Stimulated activated CD8-positive, alpha-beta memory T cell treated with anti-CD3 and anti-CD28 coated beads, Interleukin-2, amount 100 ng/mL, for 1 hour (primary cell): ENCODE measurements at places on chromosomes 2 and 18.
A peak's percentile ranks its signal among the peaks of the same experiment; 100 is the strongest.

DNA sequence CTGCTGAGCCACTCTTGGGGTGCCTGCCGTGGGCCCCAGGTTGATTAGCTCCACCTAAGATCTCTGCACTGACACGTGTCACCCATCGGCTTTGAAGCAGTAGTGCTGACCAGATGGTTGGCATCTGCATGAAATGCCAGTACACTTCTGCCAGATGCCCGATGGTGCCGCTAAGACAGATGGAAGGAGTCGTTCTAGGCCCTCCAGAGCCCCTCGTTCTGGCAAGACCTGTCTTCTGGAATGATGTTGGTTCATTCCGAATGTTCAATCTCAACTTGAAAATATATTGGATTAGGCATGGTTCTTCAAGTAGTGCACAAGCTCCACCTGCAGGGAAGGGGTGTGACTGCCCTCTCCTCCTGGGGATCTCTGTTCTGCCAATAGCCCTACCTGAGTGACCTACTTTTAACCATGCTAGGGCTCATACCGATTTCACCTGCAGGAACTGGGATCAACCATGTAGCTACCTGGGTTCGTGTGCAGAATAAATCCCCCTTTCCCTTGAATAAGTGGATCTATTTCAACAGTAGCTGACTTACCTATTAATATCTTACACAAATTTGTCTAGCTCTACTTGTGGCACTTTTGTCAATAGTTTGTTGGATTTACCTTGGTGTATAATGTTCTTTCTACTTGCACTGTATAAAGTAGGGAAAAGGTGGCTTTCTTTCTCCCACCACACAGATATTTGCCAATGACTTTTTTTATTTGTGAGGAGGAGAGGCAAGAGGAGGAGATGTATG lies 342.6 kb downstream of the CTNNA2 start:
- DNase-seq: no peak

- no peak for DNase-seq
Measured at GRCh38 chr18:74778191-74778847, 180.6 kb downstream of the ZNF407 start.

- no peak for DNase-seq
Measured at GRCh38 chr2:208280234-208280633, 14.2 kb downstream of the PIKFYVE start.

GRCh38 chr2:239695728-239696240 lies 295.0 kb upstream of the HDAC4 start:
- DNase-seq: no peak

DNA sequence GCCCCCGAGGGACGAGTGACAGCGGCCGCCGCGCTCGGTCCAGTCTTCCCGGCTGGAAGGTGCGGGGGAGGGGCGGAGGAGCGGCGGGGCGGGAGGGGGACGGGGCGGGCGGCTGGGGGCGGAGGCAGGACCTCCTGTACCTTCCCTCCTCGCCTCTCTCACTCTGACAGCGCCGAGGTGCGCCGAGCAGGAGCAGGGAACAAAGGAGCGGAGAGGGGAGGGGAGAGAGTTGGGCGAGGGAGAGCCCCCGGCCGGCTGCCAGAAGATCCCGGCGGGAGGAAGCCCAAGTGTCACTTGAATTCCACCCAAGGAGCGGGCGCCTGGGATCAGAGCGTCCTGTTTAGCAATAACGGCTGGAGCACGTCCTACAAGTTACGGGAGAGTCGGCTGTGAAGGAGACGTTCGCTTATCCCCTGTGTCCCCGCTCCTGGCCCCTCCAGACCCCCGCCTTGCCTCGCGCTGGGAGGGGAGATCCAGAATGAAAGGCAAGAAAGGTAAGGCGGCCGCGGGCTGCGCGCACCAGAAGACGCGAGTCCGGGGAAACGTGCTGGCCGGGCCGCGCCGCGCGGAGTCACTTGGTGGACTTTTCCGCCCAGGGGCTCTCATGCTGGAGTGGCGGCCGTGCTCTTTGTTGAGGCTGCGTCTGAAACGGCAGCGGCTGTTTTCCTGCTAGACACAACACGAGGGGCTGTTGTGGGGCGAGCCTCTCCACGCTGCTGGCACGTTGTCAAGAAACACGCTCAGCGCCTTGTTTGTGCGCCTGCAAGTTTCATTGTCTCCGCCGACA lies at the start of gene TGIF1:
Gene TGIF1, plus strand, starts transcription at position 161 of the 787 bp plus-strand sequence. Its CDS starts 318 bp downstream, at position 479.
- peak; percentile 50 for DNase-seq

DNA sequence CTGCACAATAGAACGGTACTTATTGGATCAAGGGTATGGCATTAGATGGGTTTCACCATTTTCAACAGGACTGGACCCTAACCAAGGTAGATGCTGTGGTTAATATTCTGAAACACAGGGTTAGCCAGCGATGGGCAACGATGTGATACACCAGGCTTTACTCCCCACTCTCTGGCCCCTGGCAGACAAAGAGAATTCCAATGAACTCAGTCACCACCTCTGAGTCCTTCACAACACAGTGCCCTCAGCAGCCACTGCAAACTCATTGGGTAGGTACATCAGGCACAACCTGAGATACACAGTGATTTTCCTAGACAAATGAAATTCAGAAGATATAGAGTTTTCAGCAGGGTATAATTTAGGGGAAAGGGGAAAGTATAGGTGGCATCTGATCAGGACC lies 634.5 kb downstream of the ZEB2 start:
- no peak for DNase-seq

DNA sequence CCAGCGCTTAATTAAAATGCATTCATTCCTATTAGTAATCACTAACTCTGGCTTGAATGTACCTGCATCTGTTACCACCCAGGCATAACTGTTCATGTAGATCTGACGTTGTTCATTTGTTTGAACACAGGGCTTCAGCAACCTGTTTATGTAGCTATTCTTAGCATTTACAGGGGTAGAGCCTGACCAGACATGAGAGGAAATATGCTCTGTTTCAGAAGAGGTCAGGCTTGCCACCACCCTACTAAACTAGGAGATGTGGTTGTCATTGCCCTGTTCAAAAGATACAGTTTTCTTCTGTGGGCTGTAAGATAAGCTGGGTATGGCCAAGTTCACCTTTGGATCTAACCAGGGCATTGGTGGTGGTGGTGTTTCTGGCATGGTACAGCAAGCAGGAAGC lies 8.8 kb downstream of the MGAT5 start:
- no peak for DNase-seq

DNA sequence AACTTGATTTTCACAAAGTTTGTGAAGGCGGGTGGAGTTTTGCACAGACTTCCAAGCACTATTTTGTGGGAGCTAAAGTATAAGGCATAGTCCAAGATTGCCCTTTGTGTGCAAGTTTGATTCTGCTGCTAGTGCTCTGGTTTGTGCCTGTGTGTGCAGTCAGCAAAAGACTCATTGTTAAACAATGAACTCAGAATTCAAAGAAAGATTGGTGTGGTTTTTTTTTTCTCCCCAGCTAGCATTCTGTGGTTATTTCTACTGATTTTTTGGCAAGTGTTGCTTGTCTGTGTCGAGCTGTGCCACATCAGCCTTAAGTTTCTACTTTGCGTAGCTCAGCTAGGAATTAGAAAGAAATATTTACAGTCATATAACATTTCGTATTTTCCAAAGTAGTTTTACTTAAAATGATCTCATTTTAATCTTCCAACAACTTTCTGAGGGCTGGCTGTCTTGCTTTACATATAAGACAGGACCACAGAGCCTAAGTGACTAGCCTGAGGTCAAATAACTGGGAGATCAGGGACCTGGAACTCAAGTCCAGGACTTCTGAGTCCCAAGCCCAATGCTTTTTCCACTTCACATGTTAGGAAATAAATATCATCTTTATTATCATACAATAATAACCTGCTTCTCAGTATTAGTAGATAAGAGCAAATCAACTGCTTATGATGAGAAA lies 69.8 kb downstream of the BABAM2 start:
- DNase-seq: no peak

DNA sequence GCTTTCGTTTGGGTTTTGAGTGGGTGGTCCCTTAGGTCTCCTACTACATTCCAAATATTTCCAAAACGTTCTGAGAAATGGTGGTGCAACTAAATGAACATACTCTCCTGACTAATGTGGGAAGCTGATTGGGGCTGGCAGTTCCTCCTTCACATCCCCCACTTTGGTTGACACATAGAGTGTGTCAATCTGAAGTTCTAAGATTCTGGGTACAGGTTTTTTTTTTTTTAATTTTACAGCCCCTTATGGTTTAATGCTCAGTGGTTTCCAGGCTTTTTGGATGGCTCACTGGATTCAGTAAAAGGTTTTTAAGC lies 58.4 kb upstream of the ITGB6 start:
- no peak for DNase-seq

DNA sequence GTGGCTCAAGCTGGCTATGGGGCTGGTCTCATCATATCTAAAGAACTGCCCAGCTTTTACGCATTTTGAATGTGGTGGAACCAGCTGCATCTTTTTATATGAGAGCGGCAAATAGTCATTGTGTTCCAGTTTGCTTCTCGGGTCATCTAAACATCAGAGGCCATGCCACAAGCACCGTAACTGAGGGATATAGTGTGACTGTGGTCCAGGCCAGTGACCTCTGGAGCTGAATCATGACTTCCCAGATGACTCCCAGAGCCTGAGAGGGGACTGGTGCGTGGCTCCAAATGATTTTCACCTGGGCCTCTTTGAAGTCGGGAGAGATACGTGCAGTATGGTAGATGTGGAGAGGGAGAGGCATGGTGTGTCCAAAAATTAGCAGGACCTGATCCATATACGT lies 271.0 kb downstream of the NEDD4L start:
- DNase-seq: no peak

DNA sequence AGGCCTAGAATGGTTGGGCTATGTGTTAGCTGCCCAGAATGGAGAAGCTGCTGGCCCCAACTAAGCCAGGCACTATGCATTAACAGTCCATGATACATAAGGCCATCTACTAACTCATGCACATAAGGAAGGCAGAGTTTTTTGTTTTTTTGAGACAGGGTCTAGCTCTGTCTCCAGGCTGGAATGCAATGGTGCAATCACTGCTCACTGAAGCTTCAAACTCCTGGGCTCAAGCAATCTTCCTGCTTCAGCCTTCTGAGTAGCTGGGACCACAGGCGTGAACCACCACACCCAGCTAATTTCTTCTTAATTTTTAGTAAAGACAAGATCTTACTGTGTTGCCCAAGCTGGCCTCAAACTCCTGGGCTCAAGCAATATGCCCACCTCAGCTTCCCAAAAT lies 37.6 kb downstream of the GPR45 start:
- no peak for DNase-seq

GRCh38 chr2:226087505-226088365 lies 688.2 kb downstream of the NYAP2 start:
- DNase-seq: no peak

DNA sequence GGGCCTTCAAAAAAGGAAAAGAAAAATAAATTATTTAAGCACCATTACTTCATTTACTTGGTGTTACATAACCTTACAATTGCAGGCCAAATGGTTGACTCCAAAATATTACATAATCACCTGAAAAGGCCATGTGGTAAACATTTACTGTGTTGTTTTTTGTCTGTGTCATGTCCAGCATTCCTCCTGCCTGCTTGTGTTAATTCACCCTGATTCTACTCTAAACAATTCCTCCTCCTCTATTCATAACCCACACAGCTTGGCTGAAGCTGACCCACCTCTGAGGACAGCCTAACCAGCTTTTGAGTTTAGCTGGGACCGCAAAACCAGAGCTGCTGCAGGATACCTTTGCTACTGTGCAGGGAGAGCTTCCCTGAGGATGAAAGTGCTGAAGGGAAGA lies 35.4 kb downstream of the TMX3 start:
- DNase-seq: no peak

DNA sequence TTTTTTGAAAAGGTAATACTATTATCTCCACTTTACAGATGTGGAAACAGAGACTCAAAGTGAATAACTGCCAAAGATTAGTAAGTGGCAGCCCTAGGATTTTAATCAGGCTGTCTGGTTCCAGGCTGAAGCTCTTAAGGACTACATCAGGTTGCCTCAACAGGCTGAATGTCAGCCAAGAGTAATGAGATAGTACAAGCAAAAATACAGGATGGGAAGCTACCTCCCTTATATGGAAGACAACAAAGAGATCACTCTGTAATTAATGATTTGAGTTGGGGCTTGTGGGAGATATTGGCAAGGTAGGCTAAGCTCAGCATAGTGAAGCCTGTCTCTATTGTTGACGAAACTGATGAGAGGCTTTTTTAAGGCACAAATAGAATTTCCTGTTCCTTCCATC lies 323.1 kb downstream of the KCNJ3 start:
- no peak for DNase-seq

- no peak for DNase-seq
Measured at GRCh38 chr2:88024509-88024908, 8.2 kb upstream of the RNU2-63P start.

DNA sequence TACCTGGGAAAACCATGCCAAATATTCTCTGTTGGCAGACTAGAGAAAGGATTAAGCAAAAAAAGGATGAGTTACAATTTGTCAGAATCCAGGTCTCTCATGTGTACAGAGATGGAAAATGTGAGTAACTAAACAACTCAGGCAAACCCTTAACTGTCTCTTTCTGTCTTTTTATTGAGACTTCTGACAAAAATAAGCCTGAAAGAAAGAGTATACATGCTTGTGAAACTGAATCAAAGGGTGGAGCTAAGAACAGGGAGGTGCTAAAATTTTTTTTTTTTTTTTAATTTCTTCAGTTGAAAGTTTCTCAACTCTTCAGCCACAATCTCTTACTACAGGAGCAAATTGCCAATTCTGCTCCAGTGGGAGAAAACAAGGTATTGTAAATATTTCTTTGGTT lies at the start of gene SERPINB10:
Gene SERPINB10, plus strand, starts transcription at position 295 of the 400 bp plus-strand sequence. CDS start 7,553 bp downstream, outside the sequence.
- no peak for DNase-seq

DNA sequence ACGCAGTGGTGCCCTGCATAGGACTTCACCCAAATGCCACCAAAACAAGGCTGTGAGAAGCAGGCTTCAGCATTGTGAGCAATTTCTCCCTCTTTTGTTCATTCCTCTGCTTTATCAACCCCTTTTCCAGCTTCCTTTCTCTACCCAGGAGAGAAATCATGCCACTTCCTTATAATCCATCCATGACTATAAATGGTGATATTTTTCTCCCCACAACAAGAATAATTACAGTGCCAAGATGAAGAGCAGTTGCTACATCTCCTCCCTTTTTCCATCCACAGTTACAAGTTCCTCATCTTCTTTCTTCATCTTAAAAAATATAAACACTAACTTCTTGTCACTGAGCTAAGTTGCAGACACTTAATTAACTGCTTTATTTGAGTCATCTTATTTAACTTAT lies 167.2 kb downstream of the ANTXR1 start:
- no peak for DNase-seq

GRCh38 chr18:56168049-56168781 lies 470.2 kb downstream of the TXNL1 start:
- DNase-seq: no peak

DNA sequence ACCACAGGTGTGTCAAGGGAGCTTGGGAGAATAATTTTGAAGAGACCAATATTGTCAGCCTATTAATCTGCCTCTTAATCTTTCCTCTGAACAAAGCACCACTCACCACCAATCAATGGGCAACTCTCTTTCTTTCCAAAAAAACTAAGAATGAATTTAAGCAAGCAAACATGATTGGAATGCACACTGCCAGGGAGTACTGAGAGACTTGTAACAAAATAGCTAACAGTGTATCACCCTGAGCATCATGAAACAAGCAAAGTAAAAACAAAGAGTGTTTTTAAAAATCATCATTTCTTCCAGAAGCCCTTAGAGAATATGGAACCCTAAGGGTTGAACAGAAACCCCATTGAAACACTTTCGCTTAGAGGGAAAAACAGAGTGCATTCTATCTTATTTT lies 299.7 kb downstream of the DSEL start:
- no peak for DNase-seq

- no peak for DNase-seq
Measured at GRCh38 chr2:86232373-86232784, 33.1 kb downstream of the MRPL35 start.

- DNase-seq: no peak
Measured at GRCh38 chr2:169977530-169977929, 150.3 kb downstream of the UBR3 start.
